ENCODE measurements at places on chromosomes 7 and 10.

DNA sequence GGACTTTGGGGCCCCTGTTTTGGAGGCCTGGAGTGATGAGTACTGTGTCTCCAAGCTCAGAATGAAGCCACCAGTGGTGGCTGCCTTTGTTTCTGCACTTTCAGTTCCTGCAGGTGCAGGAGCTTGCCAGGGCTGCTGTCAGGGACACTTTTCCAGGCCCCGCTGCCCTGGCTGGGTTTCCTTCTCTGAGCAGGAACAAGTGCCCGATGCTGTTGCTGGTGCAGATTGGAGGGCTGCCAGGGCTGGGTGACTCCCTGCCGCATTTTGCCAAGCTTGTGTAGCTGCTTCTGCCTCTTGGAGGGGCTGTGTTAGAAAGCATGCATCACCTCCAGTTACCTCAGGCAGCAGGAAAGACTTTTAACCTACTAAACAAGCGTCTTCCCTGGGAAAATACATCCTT is 211.1 kb downstream of the MGMT start:
- DNase-seq = no peak

DNA sequence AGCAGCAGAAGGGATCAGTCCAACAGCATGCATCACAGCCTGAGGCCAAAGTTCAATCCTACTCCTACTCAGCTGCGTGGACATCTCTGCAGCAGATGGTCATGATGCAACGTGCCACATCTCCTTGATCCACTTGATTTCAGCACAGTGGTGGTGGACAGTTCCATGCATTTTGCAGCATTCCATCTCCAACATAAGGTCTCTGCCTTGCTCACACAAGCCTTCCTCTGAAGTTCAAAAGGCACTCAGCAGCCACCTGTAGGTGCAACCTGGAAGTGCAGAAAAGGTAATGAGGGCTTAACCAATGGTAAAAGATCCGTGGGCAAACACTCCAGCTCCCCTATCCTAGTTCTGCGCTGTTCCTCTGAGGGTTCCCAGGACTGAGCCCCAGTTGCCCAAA is 57.5 kb upstream of the CHCHD3 start:
- no peak for DNase-seq

DNA sequence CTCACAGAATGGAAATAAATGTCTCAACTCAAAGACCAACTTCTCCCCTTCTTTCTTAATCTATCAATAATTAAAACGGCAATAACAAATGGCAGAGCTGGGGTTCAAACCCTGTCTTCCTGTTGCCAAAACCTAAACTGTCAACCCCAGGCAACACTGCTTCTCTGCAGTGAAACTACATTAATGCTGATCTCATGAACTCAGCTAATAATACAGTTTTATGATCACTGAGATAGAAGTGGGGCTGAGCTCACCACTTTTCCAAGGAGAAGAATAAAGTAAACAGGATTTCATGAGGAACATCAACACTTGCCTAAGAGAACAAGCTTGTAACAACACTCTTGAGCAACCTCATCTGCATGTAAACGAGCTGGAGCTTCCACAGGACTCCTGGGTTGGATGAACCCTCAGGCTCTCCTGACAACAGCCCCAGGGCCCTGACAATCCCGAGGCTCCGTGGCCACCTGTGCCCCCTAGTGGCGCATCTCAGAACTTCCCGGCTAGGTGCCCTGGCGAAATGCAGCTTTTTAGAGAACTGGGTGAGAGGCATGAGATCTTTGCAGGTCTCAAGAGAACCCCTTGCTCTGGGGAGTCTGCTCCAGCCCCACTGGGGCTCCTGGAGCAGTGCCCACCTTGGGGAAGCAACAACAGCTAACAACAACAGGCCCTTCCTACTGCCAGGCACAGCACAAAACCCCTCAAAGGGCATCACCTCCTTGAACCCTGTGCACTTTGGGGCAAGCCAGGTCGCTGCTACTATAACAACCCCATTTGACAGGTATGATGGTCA is 169.3 kb downstream of the SH3PXD2A start:
- peak; percentile 27 for DNase-seq

DNA sequence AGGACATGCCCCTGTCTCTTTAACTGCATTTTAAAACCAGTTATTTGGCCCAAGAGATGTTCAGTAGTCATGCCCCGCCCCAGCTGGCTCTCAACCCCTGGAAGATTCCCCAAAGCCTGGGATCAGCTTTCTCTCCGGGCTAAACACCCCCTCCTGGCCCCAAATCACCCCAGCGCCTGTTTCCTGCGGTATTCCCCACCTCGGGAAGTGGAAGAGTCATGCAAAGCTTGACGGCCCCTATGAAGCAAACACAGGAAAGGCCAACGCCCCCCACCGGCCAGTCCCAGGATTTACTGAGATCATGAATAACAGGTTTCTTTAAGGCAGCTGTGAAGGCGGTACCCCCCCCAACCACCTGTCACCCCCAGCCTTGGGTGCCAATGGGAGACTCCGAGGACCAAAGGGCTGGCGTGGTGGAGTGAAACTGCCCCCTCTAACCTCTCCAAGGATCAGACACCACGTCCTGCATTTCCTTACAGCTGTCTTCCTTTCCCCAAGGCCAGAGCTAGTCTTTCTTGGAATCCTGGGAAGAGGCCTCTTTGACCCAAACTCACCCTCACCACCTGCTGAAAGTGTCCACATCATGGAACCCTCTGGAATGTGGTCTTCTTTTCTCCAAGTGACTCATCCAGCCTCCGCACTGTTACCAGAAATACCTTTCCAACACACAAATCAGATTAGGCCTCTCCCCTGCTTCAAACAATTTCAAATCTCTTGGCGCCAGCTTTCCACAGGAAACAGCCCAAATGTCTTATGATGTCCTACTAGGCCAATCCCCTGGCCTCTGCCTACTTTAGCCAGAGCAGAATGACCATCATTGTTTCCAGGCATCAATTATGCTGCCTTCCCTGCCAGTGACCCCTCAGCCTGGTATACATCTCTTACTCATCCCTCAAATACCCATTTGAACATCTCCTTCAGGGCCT is 301.5 kb downstream of the ZEB1 start:
- DNase-seq = no peak

DNA sequence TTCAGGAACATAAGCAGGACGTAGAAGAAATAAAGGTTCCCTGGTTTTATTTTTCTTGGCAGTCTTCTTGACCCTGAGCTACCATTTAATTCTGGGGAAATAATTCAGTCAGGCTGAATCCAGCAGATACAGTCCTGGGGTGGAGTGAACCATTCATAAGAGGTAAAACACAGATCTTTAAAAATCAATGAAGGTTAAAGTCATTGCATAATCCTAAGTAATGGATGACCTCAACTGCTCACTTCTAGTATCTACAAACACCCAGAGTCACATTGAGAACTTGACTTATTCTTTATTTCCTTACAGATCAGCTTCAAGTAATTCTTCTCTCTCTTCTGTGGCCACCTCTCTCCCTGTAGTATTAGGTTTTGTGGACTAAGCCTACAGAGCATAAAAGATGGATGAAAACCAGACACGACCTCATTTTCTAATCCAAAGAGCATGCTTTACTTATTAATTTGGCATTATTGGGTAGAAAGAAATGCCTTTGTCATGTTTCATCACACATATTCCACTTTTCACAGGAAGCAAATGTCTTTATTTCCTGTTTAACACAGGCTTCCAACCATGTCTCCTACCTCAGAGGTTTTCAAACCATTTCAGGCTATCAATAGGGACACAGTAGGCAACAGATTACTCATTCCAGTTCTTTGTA is 182.3 kb upstream of the IMMP2L start:
- no peak for DNase-seq
